ENCODE measurements at places on chromosomes 7 and 10. TPM values are rescaled to one million over a fixed set of nuclear protein-coding genes. Genes with fewer than 3 reads are reported as not detected.
A peak's percentile ranks its signal among the peaks of the same experiment; 100 is the strongest.

- no peak overlapping the region for H3K4me3 ChIP-seq
- peak; percentile 1 for DNase-seq
- H3K36me3 ChIP-seq, result no peaks in the 10 kb centered on the region
- H3K27me3 ChIP-seq, result peaks cover 90% of the 10 kb centered on the region
Measured at GRCh38 chr10:26438534-26439341, 597 bp downstream of the APBB1IP start.

- H3K27me3 ChIP-seq, result no peaks in the 10 kb centered on the region
- no peak for DNase-seq
- peaks cover 8% of the 10 kb centered on the region for H3K36me3 ChIP-seq
- H3K27ac ChIP-seq, result peak overlapping the region; percentile 96
- no peak overlapping the region for H3K4me3 ChIP-seq
Measured at GRCh38 chr7:151460474-151460855, 20.5 kb upstream of the CRYGN start.

The RSPH10B gene
- 1.3 TPM for total RNA-seq

The FAM25C gene
- total RNA-seq, result not detected

DNA sequence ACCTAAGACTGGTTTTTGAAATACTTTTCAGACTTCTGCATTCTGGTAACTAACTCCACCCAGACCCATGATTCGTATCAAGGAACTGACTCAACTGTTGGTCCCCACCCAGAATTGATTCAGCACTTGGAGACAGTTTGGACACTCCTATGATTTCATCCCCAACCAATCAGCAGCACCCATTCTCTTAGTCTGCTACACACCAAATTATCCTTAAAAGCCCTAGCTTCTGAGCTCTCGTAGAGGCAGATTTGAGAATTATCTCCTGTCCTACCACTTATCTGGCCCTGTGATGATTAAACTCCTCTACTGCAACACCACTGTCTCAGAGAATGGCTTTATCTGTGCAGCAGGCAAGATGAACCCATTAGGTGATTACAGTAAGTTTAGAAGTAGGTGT lies 7.7 kb upstream of the GSTO1 start:
- DNase-seq, result no peak
- no peaks in the 10 kb centered on the region for H3K27me3 ChIP-seq
- no peak overlapping the region for H3K27ac ChIP-seq
- no peaks in the 10 kb centered on the region for H3K36me3 ChIP-seq
- peaks cover 6% of the 10 kb centered on the region for H3K4me1 ChIP-seq
- no peak overlapping the region for H3K4me3 ChIP-seq

- H3K4me1 ChIP-seq, result peaks cover 12% of the 10 kb centered on the region
- no peak overlapping the region for H3K4me3 ChIP-seq
- no peaks in the 10 kb centered on the region for H3K36me3 ChIP-seq
- H3K27ac ChIP-seq, result peak overlapping the region; percentile 24
Measured at GRCh38 chr7:157402911-157403534, 66.2 kb downstream of the DNAJB6 start.
